ENCODE measurements at places on chromosomes 16 and 17.

DNA sequence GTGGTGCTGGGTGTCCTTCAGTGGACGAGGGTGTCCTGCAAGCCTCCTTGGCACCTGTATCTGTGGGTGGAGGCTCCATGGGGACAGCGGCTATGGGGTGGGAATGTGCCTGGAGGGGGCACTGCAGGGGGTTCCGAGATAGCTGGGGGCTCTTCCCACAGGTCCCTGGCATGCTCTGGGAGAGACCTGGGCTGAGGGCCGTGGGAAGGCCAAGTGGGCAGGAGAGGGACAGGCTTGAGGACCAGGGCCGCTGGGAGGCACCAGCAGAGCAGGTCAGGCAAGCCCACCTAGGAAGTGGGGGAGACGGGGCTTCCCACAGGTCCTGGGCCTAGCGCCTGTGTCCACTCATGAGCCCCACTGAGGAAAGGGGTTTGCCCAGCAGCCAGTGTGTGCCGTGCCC, 9.7 kb downstream of the LRRC75A start:
- no peak for DNase-seq

DNA sequence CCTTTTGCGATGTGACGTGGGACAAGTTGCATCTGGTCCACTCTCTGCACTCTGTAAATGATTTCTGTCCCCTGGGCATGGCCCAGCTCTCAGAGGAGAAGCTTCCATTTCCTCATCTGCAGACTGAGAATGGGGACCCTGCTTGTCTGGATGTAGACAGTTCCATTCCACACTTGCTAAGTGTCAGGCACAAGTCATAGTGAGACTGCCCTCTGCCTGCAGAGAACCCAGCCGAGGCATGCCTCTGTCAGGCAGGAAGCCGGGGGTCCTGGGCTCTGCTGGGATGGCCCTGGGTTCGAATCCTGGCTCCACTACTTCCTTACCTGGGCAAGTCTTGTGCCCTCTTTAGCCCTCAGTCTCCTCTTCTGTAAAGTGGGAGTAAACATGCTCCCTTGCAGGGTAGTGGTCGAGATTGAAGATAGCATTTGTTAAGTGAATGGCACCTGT, 4.1 kb downstream of the MAP2K3 start:
- no peak for DNase-seq

GRCh38 chr17:179781-180380, 1.6 kb downstream of the DOC2B start:
- no peak for DNase-seq

DNA sequence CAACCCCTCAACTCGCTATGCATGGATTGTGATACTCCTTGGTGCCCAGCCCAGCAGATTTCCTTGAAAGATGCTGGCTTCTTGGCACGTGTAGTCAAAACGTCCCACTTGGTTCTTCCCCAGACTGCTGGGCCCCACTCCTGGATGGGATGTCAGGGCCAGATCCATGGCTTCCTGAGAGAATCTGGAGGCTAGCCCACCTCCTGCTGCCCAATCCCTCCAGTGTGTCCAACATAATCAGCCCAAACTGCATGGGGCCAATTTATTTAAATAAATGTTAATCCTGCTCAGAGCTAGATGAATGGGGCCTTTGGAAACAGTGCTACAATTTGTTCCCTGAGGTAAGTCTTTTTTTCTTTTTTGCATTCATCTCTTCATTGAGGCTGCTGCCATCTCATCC, 49.4 kb downstream of the WSB1 start:
- DNase-seq = no peak

DNA sequence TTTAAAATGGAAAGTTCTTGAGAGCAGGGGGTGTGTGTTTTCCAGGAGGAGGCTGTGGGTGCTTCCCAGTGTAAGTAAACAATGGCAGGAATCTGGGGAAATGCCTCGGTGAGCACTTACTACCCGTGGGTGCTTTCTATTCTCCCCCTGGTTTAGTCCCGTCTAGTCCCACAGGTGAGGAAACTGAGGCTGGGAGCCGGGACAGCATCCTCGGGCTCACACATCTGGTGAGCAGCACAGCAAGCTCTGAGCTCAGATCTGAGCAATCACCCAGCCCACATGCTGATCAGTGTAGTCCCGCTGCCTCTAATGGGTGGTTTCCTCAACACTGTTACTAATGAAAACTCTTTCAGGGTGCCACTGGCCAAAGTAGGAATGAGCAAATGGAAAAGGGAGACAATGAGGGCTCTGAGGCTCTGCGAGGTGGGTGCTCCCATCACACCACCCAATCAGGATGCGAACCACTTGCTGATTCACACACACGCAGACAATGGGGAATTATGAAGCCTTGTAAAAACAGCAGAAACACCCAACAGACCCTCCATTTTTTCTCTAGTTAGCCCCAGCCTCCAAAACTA, 202.6 kb downstream of the PARN start:
- DNase-seq = no peak

- no peak for DNase-seq
Observed at GRCh38 chr16:155031-155398, 2.6 kb downstream of the HBZ start.

GRCh38 chr16:26614237-26614841, 452.4 kb upstream of the C16orf82 start:
- no peak for DNase-seq

DNA sequence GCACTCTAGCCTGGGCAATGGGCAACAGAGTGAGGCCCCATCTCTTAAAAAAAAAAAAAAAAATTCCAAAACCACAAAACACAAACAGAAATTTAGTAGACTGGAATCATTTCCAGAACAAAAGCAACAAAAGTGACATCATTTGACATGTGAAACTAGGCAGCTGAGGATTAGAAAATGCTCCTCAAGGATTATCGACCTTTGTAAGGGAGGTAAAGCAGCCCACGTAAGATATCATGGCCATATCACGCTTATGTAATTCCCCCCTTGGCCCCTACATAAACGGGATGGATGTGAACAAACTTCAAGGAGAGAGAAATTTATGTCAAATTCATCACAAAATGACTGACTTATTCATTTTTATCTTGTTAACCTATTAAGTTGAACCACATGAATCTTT, 83.3 kb downstream of the WDR59 start:
- DNase-seq = no peak

- no peak for DNase-seq
Observed at GRCh38 chr16:79602628-79603014, 2.1 kb upstream of the MAF start.

DNA sequence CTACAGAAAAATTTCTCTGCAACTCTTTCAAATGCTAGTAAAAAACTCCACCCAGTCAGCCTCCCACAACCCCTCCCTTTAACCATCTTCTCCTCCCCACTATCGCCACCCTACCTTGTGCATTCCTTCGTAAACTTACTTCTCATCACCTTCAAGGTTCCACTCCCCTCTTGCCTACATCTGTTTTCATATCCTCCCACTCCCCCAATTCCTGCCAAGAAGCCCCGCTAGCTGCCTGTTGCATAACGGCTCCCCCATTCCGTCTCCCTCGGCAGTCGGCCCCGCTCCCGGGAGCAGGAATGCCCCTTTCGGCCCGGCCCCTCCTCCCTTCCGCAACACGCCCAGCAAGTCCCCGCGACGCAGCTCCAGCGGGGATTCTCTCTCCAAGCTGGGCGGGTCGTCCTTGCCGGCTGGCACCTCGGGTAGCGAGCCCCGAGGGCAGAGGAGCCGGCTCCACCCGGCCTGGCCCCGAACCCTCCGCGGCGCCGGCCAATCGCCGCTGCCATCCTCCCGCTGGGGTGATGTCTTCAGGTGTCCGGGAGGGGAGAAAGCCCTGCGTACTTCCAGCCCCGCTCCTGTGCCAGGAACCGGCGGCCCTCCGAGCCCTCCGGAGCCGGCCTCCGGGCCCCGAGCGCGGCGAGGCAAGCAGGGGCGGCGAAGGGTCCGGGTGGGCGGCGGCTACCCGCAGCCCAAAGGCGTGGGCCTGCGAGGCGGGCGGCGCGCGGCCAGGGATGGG, 1.5 kb downstream of the PHLPP2 start:
- DNase-seq = peak; percentile 27

DNA sequence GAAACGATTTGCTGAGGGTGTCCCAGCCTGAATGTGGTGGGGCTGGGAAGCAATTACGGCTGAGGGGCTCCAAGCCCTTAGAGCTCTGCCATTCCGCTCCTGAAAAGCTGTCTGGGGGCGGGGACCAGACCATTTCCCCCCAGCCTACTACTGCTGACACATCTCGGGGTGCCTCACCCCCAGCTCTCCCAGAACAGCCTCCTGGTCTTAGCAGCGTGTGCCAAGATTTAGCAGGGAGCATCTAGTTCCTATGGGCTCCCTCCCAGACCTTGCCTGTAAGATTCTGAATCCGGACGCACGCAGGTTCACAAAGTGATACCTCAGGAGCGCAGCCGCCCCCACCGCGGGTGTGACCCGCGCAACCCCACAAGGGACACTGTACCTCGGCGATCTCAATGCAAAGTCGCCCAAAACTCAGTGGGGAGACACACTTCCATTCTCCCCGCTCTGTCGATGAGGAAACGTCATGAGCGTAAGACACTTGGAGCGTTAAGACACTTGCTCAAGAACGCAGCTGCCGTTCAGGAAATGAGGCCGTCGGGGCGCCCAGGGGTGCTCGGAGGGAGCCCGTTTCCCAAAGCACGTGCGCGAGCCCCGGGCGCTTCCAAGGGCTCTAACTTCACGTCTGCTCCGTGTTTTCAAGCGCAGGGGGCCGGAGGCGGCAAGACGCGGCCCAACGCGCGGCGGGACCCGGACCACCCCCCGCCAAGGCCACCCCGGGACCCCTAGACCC, 629 bp downstream of the GEMIN4 start:
- DNase-seq = peak; percentile 32

DNA sequence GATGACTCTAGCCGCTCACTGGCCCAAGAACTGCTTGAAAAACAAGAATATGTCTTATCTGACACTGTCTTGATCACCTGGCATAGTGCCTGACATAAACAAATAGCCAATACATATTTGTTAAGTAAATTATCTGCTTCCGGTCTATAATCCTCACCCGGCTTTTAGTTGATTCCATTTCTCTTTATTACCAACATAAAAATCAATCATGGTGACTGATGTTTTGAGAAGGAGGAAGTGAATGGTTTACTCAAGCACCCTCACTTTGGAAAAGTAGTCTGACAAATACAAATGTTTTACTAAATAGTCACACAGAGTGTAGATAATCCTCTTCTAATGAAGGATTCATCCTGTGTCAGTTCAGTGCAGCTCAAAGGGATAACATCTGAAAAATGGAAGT, 47.0 kb downstream of the SKAP1 start:
- no peak for DNase-seq

GRCh38 chr16:50414152-50414551, 45.4 kb upstream of the BRD7 start:
- DNase-seq = no peak

GRCh38 chr17:81713556-81714411, 1.7 kb downstream of the SLC25A10 start:
- DNase-seq = no peak

DNA sequence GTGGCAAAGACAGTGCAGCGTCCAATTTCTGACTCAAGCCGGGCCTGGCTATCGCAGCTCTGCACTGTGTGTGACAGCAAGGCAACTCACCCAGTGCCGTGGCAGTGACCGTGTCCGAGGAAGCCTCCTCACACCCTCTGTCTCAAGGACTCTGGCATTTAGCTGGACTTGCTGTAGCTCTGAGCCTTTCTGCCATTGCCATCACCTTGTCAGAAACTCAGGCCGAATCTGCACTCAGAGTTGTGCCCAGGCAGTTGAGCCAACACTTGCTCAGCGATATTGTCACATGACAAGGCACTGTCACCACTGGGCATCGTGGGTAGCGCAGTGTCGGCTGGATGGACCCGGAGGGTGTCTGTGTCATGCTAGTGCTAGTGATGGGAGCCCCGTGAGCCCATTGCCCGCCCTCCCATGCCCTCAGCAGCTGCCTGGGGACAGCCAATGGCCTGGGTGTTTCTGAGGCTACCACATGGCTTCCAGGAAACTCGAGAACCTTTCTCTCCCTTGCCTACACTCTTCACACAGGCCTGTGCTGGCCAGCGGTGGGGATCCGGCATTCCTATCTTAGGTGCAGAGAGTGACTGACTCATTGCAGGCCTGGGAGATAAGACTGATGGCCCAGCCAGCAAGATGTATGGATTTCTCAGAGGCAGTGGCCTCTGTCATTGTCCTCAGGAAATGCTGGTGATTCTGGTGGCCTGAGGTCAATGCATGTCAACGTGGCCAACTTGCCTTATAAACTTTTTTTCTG, 22.1 kb upstream of the STH start:
- no peak for DNase-seq

- no peak for DNase-seq
Observed at GRCh38 chr17:16304830-16305229, 48.4 kb downstream of the CENPV start.

DNA sequence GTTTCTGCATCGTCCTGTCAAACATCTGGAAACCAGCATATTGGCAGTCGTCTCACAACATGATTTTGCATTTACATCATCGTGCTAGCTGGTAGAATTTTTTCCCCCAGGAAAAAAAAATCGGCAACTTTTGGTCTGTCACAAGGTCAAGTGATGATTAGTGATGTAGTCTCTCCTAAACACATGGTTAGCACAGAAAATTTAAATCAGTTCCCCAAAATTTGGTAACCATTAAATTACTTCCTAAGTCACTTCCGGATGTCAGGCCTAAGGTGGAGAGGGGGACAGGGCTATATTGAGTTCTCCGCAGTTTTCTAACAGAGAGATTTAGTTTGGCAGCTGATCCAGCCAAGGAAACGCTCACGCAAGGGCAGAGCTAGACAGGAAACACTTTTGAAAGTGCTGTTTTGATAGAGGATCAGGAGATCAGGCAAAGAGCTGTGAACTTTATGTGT, 271.0 kb upstream of the TBX2 start:
- DNase-seq = no peak

DNA sequence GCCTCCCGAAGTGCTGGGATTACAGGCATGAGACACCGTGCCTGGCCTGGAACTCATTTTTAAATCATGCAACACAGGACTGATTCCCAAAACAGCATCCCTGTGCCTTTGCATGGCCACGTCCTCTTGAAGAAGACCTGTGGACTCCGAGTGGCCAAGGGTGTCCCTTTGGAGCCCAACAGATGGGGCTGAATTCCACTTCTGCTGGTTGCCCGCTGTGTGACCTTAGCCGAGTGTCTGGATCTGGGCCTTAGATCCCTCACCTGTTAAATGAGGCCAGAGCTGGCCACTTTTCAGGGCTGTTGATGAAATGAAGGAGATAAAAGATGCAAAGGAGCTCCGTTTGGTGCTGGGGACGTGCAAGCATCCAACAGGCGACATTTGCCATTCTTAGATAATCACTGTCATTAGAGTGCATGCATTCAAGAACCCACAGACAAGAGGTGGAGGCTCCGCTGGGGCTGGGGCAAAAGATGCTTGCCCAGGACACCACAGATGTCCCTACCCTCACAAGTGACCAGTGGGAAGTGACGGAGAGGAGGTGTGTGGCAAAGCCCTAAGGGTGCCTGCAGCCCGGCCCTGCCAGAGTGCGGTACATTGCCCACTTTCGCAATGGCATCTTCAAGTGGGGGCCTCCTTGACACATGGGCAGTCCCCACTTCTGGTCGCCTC, 354.1 kb upstream of the TNRC6C start:
- no peak for DNase-seq

- no peak for DNase-seq
Observed at GRCh38 chr17:49343273-49343672, 18.8 kb downstream of the ZNF652 start.

DNA sequence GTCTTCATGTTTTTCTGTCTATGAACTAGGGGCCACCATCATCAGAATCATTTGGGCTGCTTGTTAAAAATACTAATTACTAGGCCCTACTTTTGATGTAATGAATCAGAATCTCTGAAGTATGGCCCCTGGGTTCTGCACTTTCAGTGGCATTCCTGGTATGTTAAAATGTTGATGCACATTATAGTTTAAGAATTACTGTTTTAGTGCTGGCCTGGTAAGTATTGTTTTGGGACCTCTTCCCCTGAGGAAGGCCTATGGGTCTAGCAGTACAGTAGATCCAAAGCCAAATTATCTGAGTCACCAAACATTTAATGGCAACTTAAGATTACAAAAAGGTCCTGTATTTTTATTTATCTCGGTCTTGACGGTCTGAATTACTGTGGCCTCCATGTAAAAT, 58.8 kb downstream of the AP2B1 start:
- no peak for DNase-seq
